Fibroblast of skin of left quadriceps (primary cell): ENCODE measurements at places on chromosomes 2 and 18.

GRCh38 chr18:62287781-62288664 is 37.1 kb upstream of the TNFRSF11A start:
- DNase-seq: no peak

GRCh38 chr2:105867587-105867986 is 122.9 kb downstream of the NCK2 start:
- DNase-seq: no peak

- DNase-seq: no peak
Observed at GRCh38 chr2:28393114-28393836, 617 bp downstream of the FOSL2 start.

DNA sequence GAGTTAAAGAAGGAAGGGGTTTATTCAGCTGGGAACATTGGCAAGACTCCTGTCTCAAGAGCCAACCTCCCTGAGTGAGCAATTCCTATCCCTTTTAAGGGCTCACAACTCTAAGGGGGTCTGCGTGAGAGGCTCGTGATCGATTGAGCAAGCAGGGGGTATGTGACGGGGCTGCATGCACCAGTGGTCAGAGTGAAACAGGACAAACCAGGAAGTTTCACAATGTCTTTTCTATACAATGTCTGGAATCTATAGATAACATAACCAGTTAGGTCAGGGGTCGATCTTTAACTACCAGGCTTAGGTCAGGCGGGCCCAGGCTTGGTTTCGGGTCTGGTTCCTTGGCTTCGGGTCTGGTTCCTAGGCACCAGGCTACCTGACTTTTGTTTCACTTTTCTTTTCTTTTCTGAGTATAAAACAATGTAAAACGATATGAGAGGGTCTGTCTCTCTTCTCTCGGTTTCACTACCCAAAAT is 30.1 kb upstream of the LIPG start:
- DNase-seq: no peak

DNA sequence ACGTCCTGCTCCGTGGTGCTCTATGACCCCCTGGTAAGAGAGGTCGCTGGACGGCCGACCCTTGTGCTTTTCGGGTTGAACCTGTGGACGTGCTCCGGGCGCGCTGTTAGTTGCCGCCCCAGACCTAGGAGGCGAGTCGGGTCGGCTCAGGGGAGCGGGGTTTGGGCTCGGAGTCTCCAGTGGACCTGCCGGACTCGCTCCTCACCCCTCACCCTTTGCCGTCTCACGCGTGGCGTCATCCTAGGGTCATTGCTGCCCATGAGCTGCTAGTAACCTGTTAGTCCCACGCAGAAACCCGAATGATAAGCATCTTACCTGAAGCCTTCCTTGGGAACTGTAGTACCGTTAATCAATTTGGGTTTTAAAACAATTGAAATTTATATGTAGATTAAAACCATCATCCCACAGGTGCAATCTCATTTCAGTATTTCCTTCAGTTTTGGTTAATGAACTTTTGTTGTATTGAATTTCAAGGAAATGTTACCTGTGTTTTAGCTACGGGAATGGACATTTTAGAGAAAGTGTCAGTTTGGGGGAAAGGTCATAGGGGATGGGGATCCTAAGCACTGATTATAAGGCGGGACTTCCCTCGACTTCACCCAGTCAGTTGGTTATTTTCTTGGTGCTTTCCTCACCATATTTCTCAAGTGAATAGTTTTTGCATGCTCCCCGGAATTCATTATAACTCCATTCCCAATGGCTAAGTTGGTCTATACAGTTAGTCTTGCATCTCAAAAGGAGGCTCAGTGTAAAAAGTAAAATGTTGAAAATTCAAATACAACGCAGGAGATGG is 536 bp downstream of the ELP2 start:
- no peak for DNase-seq

- DNase-seq: no peak
Observed at GRCh38 chr18:56481751-56482150, 156.6 kb downstream of the TXNL1 start.

DNA sequence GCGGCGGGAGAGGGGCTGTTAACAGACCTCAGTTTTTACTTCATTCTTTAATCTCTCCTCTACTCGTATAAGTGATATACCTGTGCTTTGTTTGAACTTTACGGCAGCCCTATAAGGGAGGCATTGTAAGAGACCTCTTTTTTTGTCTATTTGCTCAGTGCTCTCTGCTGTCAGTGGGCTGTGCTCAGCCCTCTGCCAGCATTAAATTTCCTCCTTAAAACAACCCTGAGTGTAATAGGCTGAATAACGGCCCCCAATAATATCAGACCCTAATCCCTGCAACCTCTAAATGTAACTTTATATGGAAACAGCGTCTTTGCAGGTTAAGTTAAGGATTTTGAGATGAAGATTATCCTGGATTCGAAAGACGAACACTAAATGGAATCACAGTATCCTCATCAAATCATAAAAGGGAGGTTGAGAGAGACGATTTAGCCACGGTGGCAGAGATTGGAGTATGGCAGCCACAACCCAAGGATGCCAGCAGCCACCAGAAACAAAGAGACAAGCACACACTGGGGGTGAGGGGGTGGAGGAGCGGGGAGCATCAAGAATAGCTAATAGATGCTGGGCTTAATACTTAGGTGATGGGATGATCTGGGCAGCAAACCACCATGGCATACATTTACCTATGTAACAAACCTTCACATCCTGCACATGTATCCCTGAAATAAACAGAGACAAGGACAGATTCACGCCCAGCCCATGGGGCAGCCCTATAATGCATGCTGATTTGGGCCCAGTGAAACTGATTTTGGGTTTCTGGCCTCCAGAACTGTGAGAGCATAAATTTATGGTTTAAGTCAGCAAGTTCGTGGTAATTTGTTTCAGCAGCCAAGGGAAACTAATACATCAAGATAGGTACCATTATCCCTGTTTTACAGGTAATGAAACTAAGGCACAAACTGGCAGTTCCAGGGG is 894 bp upstream of the FARSB start:
- no peak for DNase-seq

DNA sequence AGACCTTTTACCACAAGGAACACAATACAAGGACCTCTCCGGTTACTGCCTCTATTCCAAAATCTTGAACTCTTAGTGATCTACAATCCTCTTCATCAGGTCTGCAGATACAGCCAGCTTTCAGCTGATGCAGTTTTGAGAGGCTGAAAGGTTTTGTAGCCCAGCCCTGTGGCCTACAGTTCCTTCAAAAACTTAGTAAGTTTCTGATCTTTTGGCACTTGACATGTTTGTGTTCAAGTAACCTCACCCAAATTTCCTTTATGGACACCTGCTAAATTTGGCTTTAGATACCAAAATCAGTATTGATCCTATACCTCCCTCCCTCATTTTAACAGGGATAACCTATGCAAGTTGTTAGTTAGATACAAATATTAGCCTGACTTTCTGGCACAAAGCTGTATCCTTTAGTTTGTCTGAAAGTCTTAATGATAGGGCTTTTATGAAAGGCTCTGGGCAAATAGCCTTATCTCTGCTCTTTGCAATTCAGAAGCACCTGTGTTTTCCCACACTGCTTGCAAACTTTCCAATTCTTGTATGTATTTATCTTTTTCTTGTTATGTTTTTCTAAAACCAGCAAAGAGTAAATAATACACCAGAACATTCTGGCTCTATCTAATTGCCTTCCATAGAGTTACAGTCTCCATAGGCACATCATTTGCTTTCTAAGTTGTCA is 650.5 kb upstream of the KLHL29 start:
- no peak for DNase-seq

GRCh38 chr2:234701421-234701820 is 204.5 kb upstream of the ARL4C start:
- no peak for DNase-seq

DNA sequence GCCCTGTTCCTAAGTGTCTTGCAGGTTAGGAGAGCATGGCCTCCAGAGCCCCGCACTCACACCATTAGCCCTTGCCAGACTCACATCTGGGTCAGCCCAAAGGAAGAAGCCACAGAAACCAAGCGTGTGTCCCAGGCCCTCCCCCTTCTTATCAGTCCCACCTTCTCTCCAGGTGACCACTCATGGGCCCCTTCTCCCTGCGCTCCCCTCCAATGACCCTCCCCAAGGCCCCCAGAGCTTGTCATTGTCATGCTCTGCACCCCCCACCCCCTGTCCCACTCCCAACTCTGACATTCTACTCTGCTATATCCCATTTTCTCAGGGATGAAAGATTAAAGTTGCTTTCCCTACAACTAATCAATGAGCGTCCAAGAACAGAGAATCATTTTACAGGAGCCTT is 30.1 kb downstream of the CAPN14 start:
- no peak for DNase-seq

DNA sequence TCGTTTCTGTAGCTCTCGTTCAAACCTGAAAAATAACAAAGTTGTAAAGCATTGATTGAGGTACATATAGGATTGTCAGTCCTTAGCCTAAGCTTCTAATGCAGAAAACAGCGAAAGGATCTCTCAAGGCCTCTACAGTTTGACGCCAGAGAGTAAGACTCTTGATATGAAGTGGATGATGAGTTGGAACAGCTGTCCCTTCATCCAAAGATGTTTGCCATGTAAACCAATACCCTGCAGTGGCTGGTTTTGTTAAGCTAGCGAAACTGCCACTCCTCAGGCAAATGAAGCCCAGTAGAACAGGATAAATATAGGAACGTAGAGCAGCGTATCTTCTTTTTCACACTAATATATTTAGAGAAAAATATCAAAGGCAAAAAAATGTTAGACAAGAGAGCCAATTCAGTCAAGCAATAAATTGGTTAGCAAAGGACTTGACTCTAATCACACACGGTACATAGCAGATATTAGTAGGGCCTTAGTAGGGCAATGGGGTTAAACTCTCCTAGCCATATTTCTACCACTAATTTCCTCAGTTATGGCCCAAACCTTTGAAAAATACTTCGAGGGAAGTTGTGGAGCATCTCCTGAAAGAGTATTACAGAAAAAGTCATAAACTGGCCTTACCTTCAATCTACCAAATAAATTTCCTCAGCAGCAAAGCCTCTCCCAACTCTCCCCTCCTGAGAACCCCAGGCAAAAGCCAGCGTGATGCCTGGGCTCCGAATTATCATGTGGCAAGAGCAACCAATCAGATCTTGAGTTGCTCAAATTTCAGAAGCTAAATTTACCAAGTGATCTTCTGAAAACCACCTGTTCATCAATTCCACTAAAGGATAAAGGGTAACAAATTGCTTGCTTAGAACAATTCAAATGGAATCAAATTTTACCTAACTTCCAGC is at the start of gene NEB:
Gene NEB (minus strand): TSS at position 706 of the 902 bp plus-strand sequence. CDS start 1,320 bp downstream, outside the sequence.
- DNase-seq: no peak
